ENCODE measurements at places on chromosomes 5 and 9.

GRCh38 chr5:39256477-39257235 is 37.3 kb upstream of the FYB1 start:
- no peak for DNase-seq

DNA sequence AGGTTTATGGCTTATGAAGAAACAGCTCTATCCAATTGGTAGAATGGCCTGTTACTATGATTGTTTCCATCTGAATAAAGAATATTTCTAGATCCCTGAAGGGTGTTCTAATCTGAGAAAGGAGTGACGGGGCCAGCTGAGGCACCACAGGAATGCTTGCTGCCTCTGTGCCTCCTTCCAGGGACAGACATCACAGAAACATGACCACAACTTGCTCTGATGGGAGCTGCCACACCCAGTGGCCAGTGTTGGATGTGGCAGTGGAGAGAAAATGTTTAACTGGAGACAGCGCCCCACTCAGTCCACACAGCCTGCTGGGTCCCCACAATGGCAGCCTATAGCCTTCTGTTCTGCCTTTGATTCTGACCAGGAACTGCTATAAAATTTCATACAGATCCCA is 38.6 kb upstream of the TESK1 start:
- no peak for DNase-seq

DNA sequence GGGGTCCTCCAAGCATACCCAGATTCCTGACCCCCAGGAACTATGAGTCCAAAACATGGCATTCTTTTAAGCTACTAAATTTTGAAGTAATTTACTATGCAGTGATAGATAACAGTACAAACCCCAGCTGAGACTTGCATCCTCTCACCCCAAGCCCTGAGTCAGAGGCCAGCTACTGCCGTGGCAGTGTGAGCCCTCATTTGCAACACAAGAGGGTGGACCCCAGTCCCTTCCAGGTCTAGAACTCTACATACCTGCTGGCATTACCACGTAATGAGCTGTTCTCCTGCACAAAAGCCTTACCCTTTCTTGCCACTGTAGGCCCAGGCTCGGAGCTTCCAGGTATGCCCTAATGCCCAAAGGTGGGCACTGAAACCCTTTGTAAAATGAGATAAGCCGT is 108.6 kb upstream of the ERCC6L2 start:
- no peak for DNase-seq

DNA sequence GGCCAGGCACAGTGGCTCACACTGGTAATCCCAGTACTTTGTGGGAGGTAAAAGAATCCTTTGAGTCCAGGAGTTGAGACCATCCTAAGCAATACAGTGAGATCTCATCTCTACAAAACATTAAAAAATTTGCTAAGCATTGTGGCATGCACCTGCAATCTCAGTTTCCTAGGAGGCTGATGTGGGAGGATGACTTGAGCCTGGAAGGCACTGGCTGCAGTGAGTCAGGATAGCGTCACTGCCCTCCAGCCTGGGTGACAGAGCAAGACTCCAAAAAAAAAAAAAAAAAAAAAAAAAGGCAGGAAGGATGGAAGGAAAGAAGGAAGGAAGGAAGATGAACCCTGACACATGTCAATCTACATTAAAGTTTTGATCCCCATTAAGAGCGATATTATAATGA is 1452.2 kb upstream of the ACO1 start:
- no peak for DNase-seq

DNA sequence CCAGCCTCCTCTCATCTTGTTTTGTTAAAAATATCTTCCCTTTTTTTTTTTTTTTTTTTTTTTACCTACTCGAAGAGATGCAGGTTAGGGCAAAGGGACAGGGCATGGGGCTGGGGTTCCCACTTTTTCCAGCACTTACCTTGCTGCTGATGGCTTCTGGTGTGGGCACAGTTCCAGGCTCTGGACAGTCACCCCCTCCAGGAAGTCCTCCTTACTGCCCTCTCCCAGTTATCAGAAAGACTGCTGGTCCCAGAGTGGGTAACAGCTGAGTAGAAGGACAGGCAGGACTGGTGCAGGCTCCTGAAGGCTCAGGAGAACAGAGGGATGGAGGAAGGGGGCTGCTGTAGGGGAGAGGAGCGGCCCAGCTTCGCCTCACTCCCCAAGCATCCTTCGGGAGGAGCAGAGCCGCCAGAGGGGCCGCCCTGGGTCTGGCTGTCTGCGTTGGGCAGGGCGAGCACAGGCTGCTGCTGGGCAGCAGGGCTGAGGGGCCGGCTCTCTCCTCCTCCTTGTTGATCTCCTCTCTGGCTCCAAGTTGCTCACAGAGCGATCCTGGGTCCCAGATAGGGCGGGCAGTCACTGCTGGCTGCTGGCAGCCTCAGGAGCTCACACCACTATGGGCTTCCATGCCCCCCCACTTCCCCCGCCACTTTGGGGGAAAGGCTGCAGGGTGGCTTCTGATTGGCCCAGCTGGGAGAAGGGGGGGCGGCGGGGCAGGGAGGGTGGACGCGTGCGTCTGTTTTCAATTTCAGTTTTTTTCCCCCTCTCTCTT is at the start of gene PDGFRB:
PDGFRB (minus strand) TSS at position 588 of the 769 bp plus-strand sequence. CDS start 18,798 bp downstream, outside the sequence.
- DNase-seq = peak; percentile 66

DNA sequence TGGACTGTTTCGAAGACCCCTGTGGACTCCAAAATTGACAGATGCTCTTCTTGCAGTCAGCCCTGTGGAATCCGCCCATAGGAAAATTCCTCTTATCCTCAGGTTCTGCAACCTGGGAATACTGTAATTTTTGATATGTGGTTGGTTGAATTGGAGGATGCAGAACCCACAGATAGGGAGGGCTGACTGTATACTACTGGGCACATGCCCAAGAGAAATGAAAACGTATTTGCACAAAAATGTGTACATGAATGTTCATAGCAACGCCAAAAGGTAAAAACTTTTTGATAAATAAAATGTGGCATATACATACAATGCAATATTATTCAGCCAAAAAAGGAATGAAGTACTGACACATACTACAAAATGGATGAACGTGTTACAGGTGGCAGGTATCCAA is 1.9 kb upstream of the SNAPC3 start:
- no peak for DNase-seq

DNA sequence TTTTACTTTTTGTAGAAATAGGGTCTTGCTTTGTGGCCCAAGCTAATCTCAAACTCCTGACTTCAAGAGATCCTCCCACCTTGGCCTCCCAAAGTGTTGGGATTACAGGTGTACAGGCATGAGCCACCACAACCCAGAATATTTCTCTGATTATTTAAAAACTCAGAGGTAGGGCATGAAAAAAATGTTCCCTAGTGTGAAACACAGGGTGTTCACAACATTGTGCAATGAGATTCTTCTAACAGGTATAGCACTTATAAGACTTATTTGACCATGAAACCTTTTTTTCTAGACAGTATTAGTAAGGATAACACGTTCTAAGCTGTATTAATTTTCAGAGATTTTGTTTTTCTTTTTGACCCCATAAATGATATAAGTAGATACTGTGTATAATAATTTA is 13.1 kb upstream of the PTGER4 start:
- DNase-seq = no peak

GRCh38 chr9:129121483-129121882 is 10.3 kb downstream of the PTPA start:
- DNase-seq = no peak

- no peak for DNase-seq
Measured at GRCh38 chr5:60794691-60795090, 49.4 kb downstream of the ELOVL7 start.

GRCh38 chr5:143055596-143056338 is 285.6 kb downstream of the ARHGAP26 start:
- no peak for DNase-seq

GRCh38 chr5:58493141-58493540 is 1.9 kb downstream of the GAPT start:
- no peak for DNase-seq

DNA sequence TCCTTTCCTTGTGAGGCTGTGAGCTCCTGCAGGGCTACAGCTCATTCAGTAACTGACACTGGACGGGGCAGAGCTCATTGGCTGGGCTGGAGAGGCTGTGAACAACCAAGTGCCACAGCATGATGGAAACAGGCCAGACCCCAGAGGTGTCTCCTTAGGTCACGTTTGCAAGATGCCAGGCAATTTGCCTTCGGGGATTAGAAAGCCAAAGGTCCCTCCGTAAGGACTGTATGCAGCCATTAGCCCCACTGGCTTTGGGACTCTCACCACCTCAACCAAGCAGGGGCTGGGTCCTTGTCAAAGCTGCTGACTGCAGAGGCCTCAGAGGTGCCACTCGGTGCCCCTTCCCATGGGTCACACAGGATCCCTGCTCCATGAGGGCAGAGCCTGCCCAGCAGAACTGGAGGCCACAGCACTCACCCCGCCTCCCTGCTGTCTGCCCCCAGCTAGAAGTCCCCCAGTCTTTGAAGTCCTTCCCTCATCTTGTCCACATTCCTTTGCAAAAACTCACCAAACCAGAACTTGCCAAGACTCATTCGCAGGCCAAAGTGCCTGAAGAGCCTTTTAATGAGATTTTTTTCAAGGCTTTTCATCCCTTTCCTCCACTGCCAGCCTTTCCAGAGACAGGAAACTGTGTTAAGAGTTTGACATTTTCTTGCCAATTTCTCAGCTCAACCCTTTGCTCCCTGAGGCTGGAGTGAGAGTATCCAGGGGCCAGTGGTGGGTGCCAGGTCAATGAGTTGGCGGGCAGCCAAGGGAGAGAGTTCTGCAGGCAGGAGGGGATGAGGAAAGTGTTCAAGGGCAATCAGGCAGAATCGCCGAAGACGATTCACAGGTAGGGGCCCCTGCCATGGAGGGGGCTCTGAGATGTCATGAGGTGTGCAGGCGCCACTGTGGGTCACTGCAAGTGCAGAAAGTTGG is 39.7 kb upstream of the SLC25A51 start:
- DNase-seq = no peak

GRCh38 chr5:82991678-82992323 is 85.4 kb downstream of the TMEM167A start:
- DNase-seq = no peak

DNA sequence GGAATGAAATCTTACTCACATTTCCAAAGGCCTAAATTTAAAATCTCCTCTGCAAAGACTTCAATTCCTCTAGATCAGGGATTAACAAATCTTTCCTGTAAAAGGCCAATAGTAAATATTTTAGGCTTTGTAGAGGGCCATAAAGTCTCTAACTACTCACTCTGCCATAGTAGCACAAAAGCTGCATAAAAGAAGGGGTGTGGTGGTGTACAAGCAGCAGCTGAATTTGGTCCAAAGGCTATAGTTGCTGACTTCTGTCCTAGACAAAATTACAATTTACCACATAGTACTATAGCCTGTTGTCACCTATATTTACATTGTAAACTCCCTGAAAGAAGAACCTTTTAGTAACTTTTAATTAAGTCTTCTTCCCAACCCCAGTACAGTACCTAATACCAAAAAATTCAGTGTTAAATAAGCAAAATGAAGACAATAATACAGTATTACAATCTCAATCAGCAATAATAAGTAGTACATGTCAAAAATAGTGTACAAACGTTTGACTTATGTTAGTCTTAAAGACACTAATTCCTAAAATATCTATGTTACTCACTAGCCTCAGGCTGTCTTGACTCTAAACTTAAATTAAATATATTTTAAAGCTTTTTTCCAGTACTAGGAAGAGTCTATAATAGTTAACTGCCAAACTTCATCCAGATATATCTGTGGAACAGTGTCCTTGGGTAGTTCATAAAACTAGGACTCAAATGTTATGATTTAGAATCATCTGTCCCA is 6.9 kb downstream of the CETN3 start:
- no peak for DNase-seq

DNA sequence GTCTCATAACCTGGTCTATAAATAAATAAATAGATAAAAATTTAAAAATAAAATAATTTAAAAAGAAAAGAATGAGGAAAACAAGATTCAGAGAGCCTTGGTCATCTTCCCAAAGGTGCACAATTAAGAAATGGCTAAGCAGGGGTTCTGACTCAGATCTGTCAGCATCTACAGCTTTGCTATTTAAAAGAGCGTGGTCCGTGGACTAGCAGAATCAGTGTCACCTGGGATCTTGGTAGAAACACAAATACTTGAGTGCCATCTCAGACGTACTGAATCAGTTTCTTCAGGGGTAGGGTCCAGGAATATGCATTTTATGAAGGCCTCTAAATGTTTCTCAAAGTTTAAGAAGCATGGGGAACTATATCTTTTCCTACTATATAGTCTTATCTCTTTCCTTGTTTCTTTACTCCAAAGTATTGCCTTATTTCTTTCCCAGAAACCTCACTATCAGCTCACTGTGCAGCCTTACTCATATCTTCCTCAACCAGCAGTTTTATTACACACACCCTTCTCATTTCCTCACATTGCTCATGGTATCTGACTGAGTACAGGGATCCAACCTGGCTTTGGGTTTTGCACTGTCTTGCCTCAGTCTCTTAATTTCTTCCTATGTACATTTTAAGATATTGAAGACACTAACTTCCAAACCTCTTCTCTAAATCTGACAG is 58.6 kb downstream of the TMC1 start:
- DNase-seq = no peak

DNA sequence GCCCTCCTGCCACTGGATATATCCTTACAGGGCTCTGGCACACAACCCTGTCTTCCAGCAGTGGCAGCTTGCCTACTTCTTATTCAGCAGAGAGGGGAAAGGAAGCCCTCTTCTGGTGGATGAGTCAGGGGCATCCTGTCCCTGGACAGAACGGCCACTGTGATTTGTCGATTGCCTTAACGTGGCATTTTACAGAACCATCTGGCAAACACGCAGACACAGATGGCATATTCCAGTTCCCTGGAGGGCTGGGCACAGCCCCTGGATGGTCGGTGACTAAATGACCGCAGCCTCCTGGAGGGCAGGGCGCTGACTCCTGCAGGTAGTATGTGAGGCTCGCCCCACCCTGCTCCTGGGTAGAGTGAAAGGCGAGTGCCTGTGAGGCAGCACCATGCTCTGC is 62.1 kb downstream of the DCP2 start:
- no peak for DNase-seq
